ENCODE measurements at places on chromosomes 11 and 22.

GRCh38 chr11:1233351-1234053, 10.6 kb downstream of the MUC5B start:
- DNase-seq, result peak; percentile 49

GRCh38 chr22:17612057-17612456, 16.5 kb downstream of the ATP6V1E1 start:
- no peak for DNase-seq

DNA sequence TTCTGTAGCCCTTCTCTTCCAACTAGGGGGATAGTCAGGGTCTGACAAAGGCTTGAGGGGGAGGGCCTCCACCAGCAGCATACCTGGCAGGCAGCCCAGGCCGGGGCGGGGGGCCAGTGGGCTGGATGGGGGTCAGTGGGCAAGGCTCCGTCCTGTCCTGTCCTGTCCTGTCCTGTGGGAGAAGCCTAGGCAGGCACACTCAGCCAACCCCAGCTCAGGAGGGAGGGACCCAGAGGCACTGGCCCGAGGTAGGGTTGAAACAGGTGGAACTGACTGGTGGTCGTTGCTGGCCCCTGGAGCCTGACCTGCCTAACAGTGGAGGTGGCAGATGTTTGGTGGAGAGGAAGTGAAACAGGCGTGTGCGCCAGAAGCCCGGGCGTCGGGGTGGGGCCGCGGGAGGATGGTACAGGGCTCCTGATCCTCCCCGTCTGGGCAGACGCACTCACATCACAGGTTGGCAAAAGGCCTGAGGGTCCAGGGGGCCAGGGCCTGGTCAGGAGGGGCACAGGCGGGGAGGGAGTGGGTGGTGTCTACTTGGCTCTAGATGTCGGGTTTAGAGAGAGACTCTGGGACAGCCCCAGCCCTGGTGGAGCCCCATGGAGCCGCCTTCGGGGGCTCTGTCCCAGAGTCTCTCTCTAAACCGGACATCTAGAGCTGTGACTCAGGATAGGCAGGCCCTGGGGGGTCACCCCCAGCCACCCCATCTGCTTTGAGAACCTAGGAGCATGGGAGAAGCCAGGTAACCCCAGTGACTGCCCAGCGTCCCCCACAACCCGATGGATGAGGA, 32.5 kb upstream of the GRAMD4 start:
- no peak for DNase-seq

GRCh38 chr22:19892257-19892879, 37.7 kb upstream of the GNB1L start:
- DNase-seq, result no peak

DNA sequence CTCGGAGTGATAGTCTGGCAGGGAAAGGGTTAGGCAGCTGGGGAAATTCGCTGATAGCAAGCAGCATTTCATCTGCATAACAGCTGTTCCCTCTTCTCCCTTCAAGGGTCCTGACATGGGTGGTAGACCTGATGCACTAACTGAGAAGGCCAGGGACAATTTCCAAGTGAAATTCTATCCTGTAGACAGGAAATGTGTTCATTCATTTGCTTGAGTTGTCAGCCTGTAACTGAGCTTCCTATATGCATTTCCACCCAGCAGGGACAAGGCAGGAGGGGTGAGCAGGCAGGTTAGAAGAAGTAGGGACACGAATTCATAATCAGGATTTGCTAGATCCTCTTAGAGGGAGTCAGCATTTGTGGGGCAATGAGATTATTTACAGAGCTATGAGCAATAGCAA, 154.3 kb upstream of the NCAM1 start:
- peak; percentile 20 for DNase-seq

DNA sequence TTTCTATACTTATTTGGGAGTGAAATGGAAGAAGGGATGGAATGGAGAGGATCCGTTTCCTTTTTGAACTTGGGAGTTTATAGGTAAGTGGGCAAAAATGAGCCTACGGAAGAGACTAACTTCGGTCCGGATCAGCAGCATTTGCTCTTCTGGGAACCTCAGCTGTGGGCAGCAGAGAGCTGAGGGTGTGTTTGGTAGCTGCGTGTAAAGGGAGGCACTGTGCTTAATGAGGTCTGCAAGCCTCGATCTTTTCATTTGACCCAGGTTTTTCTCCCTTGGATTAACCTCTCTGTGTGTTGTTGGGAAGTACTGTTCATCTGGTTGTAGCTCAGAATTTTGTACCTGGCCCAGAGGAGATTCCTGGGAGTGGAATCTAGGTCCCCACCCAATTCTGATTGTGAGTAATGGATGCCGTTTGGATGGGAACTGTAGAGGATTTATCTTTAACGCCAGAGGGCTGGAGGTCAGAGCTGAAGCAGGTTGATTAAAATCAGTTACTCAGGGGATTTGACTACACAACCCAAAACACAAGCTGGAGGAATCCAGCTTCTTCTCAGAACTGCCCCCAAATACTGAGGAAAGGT, 201.6 kb upstream of the SORL1-AS1 start:
- DNase-seq, result no peak

DNA sequence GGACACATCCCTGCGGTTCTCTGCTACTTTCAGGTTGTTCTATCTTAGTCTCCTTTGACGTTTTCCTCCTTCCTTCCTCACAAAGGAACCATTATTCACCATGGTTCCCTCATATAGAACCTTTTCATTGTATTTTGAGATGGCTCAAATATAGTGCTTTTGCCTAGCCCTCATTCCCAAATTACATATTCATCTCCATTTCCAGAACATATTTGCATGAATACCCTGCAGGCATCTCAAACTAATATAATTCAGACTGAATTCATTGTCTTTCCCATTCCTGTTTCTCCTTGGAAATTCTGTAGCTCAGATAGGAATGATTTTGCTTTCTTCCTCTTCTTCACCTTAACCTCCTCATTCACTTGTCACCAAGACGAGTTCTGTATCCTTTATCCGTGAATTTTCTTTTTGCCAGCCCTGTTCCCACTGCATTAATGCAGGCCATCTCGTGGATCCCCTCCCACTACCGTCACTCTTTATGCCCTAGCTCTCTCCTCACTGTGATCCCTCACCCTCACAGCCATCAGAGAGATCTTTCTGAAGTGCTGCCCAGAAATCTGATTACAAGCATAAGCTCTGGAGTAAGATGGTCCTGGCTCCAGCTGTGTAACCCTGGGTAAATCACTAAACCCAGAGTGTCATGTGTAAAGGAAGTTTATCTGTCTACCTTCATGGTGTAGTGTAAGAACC, 23.3 kb downstream of the PIWIL4 start:
- DNase-seq, result no peak

GRCh38 chr22:43570531-43571165, 158.8 kb downstream of the MPPED1 start:
- DNase-seq, result no peak

GRCh38 chr11:21110415-21110814, 441.0 kb downstream of the NELL1 start:
- no peak for DNase-seq

All from DMS53 (cell line).